ENCODE measurements at places on chromosomes 2 and 18.

DNA sequence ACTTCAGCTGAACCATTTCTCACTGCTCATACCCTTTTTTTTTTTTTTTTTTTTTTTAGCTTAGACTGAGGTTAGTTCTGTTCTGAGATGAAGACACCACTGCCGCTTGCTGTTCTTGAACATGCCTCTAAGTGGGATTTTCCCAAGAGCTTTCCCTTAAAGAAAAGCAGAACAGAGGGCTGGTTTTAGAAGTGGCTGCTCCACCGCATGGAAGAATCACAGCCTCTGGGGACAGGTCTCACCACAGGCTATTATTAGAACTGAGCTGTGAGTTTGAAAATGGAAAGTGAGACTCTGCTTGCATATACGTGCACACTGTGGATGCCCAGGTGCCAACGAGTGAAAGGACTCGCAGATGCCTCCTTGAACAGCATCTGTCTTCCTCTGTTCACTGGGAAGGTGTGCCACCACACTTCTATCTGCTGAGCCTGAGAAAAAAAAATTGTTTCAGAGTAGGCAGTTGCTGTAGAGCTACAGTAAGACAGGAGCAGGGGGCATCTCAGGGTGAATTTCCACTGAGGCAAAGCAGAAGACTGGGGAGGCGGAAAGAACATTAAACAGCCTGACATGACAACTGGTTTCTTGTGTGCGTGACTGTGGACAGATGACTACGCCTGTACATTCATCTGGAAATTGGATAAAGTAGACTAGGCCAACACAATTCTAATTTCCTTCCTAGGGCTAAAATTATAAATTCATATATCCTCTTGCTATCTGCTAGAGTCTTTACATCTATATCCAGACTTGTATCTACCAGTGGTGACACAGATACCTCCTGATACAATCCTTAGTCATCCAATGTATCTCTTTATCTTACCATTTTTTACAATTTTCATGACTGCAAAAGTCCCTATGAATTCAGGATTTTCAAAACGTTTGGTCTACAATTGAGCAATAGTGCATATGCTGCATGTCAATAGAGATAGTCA is 1045.7 kb upstream of the CELF4 start:
- peak; percentile 50 for DNase-seq

- no peak for DNase-seq
Observed at GRCh38 chr2:150885236-150885635, 376.4 kb downstream of the RBM43 start.

DNA sequence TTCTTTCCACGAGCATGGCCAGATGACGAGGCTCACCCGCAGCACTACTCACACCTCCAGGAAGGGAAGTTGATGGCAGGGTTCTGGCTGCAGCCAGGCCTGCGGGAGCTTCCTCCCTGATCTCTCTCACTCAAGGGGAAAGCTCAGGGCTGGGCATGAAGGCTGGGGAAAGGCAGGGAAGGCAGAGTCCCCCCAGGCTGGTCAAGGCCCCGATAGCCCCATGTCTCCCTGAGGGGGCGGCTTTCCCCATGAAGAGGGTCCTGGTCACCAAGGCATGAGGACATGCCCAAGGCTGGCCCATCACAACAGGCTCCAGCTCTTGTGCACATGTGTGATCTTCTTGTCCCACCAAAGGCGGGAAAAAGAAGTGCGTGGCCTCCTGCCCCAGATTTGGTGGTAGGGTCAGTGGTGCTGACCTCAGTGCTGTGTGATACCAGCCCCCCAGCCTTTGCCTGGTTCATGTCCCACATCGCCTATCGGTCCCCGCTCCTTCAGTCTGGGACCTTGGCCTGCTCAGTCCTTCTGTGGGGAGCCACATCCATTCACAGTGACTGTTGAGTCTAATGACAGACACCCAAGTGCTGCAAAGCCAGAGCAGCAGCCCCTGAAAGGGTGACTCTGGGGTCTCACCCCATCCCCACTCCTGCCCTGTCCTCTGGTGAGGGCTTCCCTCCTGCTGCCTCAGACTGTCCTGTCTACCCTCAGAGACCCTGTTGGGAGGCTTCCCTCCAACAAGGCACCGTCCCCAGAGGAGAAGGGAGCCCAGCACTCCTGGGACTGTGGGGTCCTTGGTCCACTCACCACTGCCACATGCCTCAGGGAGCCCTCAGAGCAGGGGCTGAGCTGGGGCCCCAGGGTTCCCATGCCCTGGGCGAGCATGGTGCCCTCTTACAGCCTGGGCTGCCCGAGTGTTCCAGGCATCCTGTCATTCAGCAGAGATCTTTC is 49.8 kb upstream of the ALPP start:
- DNase-seq = no peak

DNA sequence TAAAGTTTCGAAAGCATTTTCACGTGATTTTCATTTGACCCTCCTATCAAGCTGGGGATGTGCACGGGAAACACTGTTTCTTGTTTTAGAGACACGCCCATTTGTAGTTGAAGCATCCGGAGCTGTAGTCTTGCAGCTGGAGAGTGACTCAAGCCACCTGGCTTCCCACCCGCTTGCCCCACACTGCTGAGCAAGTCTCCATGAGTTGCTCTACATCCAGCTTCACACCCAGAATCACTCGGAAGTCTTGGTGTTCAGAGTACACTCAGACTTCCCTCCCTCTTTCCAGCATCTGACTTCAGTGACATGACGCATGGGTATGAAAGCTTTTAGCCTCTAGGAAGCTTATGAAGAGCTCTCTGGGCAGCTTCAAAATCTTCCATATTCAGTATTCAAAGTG is 262.4 kb downstream of the NBAS start:
- no peak for DNase-seq

DNA sequence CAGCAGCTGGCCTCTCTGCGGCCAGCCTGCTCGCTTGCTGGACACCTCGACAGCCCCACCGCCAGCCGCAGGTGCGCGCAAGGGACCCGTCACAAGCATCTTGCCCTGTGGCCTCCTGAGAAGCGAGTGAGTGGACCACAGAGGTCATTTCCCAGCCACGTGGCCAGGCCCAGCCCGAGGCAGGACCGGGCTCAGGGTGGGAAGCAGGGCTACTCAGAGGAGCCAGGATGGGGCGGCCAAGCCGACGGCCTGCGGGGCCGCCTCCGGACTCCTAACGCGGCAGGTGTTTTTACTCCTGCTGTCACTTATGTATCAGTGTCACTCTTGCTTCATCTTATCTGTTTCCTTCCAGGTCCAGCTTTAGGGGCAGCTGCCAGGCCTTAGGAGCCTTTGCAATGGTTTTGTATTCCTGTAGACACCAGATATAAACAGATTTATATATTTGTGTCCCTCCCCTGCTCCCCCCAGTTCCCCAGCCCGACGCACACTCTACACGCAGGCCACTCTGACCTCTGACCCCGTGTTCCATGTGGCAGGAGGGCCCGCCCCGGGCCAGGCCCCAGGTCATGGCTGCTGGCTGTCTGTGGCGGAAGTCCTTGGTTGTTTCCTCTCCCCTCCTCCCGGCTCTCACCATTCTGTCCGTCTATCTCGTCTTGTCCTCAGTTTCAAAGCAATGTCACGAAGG is 236.4 kb downstream of the ATAD2B start:
- DNase-seq = no peak

DNA sequence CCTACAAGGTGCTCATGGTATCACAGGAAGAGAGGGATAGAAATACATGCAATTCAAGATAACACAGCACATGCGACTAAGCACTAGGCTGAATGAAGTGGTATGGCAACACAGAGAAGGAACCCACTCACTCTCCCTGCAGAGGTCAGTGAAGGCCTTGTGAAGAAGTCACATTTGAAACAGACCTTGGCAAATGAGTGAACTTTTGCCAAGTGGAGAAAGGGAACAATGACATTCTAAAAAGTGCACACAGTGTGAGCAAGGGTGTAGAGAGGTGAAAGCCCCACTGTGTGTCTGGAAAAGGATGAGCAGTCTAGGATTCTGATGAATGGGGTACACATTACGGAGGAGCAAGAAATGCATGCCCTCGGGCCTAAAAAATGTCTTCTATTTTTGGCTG is 23.3 kb downstream of the KLF7 start:
- DNase-seq = peak; percentile 30

DNA sequence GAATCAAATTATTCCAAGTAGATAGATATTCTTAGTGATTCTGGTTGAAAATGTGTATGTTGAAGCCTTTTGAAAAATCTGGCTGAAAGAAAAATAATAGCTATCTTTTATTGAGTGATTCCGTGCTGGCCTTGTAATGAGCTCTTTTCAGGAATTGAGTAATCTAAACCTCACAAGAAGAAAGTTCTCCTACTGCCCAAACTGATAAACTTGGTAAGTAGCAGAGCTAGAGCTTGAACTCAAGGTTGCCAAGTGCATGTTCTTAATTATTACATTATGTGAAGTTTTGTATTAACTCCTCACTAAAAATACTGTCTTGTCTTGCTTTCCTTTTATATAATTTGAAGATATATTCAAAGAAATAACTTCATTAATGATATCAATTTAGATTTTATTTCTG is 1.6 kb upstream of the PPP1R1C start:
- no peak for DNase-seq

DNA sequence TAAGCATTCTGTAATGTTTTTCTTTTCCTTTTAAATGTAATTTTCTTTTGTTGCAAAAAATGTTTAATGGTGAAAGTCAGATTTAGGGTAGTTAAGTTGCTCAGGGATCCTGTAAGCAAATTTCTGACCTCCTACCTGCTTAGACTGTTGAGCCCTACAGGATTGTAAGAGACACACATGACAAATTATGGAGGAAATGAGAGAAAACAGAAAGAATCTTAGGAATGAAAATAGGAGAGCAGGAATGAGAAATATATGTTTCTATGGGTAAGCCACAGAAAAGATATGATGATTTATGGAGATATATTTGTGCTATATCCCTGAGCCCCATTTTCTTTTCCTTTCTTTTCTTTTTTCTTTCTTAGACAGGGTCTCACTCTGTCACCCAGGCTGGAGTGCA is 28.3 kb downstream of the CYBRD1 start:
- no peak for DNase-seq

- DNase-seq = no peak
Observed at GRCh38 chr2:100615886-100616285, 53.1 kb downstream of the PDCL3 start.

GRCh38 chr2:233353101-233353768 is 1.1 kb upstream of the DGKD start:
- DNase-seq = no peak

- peak; percentile 96 for DNase-seq
Observed at GRCh38 chr18:32802591-32803451, 30.0 kb upstream of the KLHL14 start.

GRCh38 chr2:116145031-116145430 is 1669.5 kb upstream of the DDX18 start:
- DNase-seq = no peak

- no peak for DNase-seq
Observed at GRCh38 chr2:198479065-198479464, 674.7 kb downstream of the PLCL1 start.

DNA sequence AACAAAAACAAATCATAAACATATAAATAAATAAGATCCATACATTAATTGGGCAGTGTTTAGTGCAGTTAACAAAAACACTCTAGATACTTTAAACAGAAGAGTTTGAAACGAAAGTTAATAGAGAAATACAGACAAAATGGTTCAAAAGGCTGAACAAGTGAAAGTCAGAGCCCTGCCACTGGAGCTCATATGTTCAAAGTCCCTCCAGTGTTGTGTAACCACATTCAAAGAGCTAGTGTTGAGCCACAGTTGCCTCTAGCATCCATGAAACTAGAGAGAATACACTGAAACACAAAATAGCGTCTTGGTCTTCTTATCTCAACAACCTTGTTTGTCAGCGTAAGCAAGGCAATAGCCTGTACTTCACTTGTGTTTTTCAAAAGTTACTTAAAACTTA is 1309.8 kb upstream of the NRXN1 start:
- DNase-seq = no peak

DNA sequence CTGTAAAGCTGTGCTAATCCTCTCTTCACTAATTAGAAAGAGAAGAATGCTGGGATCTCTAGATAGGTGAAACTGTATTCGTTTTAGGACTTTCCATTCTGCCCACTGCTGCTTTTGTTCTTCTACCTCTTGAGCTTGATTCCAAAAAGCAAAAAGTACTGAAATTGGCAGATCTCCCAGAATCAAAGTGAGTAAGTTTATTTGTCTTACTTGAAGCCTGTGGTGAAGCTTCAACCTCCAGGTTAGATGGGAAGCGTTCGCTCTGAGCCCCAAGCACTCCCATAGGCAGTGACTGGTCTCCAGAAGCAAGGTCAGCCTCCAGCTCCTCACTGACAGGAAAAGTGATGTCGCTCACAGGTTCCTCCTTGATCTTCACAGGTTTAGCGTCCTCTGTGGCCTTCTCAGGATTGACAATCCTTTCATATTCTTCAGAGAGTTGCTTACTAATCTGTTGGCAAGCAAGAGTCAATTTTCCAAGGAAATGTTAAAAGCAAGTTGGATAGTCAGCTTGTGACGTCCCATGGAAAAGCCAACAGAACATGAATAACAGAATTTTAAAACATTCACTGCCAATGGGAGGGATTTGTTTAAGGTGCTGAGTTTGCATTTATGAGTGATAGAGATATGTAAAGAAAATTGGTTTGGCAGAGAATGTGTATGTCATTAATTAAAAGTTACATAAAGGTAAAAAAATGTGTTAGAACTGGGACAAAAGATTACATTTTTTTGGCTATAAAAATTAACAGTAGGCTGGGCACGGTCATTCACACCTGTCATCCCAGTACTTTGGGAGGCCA is 8.1 kb downstream of the SUPT7L start:
- no peak for DNase-seq

DNA sequence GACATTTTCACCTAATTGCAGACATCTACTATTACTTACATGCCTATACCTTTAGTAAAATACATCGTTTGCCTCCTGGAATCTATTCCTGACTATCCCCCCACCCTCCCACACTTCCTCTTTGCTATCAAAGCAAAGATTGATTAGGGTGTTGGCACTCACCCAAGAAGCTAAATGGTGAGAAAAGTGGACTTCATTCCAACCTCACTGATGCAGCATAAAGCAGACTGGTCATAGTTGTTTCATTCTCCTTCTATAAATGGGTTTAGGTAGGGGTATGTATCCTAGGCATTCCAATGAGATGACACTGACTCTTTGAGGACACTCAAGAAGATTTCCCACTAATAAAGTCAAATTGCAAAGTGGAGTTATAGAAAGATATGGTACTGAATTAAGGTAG is 97.4 kb downstream of the LRP1B start:
- no peak for DNase-seq

DNA sequence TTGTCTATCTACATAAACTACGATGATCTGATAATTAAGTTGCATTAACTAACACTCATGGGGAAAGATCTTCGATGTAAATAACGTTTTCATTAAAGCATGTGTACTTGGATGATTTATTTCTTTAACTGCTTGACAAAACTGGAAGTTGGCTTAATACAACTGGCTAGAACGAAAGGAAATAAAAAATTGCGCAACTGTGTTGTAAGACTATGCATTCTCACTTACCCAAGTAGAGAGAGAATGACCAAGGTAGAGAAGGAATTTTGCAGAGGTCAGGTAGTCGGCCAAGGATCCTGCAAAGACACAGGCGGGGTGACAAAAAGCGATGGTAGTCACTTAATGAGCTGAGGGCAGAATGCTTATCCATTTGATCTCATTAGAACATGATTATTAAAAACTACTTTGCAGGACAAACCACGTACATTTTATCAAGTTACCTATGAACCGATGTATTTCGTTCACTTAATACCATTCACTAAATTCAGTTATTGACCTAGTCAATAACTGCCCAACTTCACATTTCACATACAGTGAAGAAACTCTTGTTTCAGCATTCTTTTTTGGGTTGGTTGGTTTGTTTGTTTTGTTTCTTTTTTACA is 900 bp downstream of the SLC40A1 start:
- DNase-seq = no peak

All from NCI-H69 (cell line).